NCI-H345 (cell line): ENCODE measurements at places on chromosomes 7 and 10.
A peak's percentile ranks its signal among the peaks of the same experiment; 100 is the strongest.

GRCh38 chr10:128943111-128943510 lies 523.9 kb upstream of the MGMT start:
- DNase-seq, result no peak

DNA sequence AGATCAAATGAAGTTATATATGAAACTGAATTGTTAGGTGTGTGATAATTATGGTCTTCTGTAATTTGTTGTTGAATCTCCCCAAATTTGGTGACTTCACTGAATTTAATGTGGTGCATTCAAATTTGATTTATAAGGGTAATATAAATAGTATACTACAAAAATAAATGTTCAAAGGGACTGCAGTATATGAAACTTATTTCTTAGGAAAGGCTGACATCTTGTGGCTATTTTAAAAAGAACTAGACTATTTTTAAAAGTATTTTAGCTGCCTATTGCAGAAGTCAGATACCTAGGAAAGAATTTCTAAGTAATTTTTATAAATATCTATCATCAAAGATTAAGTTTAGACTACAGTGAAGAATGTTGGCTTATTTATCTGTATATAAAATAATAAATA lies 36.6 kb downstream of the ATRNL1 start:
- DNase-seq, result peak; percentile 9

GRCh38 chr10:8104005-8104404 lies 49.5 kb downstream of the GATA3 start:
- no peak for DNase-seq

DNA sequence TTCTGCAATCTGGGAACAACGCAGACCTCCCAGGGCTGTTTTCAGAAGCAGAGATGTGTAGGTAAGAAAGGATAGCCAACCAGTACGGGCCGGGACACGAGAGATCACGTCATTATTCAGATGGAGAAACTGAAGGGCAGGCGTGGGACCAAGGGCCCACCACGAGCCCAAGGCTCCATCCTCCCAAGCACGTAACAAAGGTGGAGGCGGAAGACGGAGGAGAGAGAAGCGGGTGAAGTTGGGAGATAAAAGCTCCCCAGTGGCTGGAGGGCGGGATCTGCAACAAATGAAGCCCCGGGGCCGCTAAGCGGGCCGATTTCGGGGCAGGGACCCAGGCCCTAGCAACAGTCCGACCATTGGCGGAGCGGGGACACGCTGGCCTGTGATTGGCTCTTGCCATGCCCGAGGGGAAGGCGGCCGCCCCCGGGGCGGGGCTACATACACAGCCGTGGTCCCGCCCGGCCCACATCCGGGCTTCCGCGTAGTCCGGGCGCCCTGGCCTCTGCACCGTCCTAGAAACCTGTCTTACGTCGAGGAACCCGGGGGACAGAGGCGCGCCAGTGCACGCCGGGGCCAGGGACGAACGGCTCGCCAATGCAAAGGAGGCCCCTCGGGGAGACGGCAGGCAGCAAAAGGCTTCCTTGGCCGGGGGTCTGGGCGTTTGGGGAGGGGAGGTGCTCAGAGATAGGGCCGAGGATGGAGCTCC lies 15.5 kb downstream of the HSPB1 start:
- peak; percentile 98 for DNase-seq

DNA sequence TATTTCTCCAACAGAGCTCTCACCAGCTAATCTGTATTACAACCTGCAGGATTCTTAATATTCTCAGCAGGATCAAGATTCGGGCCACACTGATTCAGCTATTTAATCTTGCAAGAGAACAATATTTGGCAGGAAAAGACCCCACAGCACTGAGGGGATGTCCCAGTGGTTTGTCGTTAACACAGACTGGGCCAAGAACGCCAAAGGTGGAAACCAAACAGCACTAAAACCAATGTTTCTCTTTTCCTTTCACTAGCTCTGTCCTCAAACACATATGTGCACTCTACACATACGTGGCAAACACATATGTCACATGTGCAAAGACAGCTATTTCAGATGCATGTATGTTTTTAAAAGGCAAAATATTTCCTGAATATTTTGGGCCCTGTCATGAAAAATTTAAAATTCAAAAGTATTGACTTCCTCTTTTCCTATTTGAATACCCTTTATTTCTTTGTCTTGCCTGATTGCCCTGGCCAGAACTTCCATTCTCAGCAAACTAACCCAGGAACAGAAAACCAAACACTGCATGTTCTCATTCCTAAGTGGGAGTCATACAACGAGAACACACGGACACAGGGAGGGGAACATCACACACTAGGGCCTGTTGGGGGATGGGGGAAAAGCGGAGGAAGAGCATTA lies 51.7 kb upstream of the NEBL start:
- no peak for DNase-seq

GRCh38 chr7:151168003-151168786 lies 701 bp upstream of the GBX1 start:
- peak; percentile 19 for DNase-seq

DNA sequence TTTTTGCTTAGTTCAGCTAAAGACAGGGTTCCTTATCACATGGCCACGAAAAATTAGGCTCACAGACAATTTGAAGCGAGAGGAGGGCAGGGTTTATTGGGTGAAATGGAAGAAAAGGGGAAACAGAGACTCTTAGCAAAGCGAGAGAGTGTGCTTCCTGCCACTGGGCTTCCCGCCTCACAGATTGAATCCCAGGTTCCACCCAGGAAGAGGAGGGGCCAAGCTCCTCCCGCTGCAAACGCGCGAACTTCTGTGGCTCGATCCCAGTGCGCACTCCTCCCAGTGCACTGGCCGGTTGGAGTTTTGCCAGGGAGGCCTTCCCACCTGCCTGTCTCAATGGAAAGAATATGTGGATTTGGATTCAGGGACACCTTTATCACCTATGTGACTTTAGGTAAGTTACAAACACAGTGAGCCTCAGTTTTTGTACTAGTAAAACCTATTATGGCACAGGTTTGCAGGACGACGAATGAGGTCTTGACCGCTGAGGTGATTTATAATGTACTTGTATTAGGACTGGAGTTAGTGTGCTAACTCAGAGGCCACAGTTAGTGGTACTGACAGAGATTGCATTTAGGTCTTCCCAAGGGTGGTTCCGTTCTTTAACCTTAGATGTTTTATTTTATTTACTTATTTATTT lies 48.5 kb upstream of the SP8 start:
- no peak for DNase-seq

DNA sequence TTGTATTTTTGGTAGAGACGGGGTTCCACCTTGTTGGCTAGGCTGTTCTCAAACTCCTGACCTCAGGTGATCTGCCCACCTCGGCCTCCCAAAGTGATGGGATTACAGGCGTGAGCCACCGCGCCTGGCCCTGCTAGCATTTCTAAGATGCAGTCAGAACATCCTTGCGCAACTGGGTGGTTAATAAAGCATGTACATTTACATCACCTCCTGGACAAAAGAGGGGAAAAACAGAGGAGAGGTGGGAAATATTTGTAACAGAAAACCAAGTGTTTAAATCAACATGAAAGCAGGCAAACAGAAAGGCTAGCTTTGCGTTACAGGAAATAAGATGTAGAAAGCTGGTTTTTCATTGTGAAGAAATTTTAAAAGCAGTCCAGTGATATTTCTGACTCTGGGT lies 220.9 kb upstream of the KMT2E start:
- DNase-seq, result no peak

GRCh38 chr10:63910806-63911205 lies 389.6 kb downstream of the REEP3 start:
- no peak for DNase-seq

GRCh38 chr10:131770946-131771633 lies 129.7 kb upstream of the PPP2R2D start:
- DNase-seq, result no peak

DNA sequence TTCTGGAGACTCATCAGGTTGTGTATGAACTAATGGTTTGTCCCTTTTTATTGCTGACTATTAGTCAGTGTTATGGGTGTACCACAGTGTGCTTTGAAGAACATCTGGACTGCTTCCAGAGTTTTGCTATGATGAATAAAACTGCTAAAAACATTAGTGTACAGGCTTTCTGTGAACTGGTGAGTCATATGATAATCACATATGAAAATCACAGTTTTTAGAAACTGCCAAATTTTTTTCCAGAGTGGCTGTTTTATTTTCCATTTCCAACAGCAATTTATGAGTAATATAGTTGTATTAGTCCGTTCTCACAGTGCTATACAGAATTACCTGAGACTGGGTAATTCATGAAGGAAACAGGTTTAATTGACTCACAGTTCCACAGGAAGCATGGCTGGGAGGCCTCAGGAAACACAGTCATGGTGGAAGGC lies 281.2 kb upstream of the VSTM2A start:
- no peak for DNase-seq

GRCh38 chr7:41977151-41977651 lies 259.8 kb downstream of the GLI3 start:
- DNase-seq, result peak; percentile 1

GRCh38 chr7:96120445-96121225 lies 201.3 kb downstream of the SLC25A13 start:
- DNase-seq, result no peak

DNA sequence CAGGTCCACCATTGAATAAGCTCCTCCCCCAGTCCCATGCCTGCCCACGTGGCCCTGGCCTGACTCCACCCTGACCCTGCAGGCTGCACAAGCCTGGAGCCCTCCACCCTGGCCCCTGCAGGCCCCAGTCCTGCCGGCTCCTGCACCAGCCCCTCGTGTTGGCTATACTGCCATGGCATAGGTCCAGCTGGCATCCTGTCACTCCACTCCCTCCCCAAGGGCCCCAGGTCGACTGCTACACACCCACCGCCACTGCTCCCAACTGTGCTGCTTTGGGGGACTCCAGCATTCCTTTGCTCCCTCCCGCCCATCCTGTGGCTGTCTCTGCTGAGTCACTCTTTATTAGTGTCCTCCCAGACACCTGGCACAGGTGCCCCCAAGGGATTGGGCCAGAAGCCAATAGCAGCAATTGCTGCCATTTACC lies 32.4 kb upstream of the HSPA12A start:
- peak; percentile 1 for DNase-seq

- no peak for DNase-seq
Measured at GRCh38 chr7:71633551-71634008, 501.6 kb downstream of the GALNT17 start.

DNA sequence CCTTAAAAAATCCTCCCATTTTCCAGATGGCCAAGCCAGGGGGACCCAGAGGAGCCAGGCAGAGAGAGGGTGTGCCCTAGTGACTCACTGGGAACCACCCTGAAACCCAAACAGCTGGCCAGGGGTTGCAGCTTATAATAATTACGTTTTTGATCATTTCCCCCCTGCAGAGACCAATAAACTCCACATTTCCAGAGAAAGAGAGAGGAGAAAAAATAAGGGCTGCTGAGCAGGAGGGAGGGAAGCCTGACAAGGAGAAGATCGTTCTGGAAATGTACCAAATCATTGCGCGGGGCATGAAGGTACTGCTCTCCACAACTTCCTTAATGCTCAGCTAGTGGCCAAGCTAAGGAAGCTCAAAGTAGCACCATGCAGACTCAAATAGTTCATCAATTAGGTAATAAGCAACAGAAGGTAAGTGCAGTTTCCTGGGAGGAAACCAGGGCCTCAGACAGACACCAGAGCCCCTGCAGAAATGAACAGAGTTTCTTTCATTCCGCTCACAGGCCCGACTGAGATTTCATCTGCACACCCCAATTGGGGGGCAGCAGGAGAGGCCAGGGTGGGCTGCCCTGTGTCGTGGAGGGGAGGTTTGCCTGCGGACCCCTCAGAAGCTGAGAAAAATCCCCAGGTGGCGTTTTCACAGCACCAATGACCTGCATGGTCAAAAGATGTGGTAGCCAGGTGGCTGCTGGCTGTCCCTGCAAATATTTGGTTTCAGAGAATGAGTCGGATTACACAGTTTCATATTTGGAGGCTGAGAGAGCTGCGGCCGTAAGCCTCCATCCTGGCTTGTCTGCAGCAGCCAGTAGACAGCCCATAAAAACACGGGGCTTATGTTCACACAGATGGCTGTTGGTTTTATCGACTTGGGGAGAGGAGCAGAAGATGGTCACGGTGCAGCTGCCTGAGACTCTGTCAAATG lies 153.2 kb upstream of the LYZL2 start:
- DNase-seq, result no peak

- DNase-seq, result no peak
Measured at GRCh38 chr7:149869867-149870266, 3.9 kb upstream of the ATP6V0E2 start.

GRCh38 chr7:91976743-91977142 lies 36.1 kb downstream of the AKAP9 start:
- DNase-seq, result no peak

GRCh38 chr7:151632750-151633515 lies 113.2 kb upstream of the RHEB start:
- DNase-seq, result no peak

- DNase-seq, result no peak
Measured at GRCh38 chr10:103958996-103959395, 7.9 kb upstream of the SLK start.

DNA sequence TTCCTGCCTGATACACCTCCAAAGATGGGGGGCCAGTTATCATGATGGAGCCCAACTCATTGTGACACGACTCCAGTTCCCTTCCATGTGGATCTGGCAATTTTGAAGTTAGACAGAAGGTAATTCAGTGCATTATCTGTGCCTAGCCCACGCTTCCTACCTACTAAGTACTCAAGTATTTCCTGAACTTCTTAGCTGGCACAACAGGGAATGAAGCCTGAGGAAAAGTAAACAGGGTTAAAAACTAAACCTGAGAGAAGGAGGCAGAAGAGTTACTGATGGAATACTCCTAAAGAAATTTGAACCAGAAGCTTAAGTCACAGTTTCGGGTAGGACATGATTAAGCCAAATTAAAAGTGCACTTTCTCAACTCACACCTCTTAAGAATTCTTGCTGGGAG lies 1.1 kb upstream of the SEC31B start:
- DNase-seq, result no peak
